ENCODE measurements at places on chromosomes 3 and 15.
A peak's percentile ranks its signal among the peaks of the same experiment; 100 is the strongest.

DNA sequence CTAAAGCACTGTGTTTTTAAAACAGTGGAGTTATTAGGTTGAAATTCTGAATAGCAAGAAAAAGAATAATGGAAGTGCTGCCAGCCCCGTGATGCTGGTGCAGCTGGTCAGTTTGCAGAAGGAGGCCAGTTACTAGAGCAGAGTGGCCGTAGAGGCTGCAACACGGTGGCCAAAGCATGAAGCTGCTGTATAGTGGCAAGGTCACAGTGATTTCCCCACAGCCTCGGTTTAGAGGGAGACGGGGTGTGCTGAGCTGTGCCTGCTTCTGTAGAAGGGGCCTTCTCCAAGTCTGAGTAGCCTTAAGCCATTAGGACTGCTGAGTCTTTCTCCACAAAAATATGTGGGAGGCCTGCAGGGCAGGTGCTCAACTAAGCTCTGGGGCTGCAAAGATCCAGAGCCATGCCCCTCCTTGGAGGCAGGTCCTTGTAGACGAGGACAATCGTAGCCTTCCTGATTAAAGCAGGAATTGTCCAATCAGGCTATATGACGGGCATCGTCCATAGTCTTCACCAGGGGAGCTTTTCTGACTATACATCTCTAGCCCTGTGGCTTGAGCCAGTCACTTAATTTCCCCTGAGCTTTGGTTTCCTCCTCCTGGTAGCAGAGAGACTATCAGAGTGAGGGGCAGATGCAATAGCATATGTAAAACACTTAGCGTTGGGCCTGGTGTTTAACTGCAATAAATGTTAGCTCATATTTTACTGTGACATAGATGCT, 151.6 kb downstream of the PGPEP1L start:
- DNase-seq, result peak; percentile 15

- no peak for DNase-seq
Observed at GRCh38 chr3:171108066-171108465, 81.5 kb upstream of the SLC2A2 start.

DNA sequence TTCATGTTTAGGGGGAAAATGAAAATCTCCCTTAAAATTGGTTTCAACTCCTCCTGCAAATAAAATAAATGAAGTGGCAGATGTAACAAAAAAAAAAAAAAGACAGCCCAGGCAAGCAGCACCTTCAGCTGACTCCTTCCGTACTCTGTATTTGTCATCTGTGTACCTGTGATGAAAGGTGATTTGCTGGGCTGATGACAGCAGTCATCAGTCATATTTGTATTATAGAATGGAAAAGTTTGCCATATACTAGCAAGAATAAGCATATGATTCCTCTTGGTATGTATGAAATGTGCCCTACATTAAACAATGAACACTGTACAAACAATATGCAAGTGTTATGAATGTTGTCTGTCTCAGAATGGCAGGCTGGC, 44.1 kb upstream of the WWTR1 start:
- no peak for DNase-seq

DNA sequence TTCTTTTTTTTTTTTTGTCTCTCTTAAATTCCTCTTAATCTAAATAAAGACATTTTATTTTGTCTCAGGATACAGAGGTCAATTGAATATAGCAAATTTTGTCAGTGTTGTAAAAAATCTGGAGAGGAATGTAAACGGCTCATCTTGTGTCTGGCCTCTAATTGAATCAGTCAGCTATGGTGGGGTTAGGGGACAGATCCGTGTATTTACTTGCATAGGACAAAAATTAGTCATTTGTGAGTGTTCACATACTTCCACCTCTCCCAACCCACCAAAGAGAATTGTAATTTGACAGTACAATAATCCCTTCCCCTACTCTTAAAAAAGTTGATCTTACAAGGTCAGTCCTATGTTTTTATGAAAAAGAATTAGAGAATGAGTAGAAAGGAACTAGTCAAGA, 18.3 kb downstream of the PPARG start:
- no peak for DNase-seq

DNA sequence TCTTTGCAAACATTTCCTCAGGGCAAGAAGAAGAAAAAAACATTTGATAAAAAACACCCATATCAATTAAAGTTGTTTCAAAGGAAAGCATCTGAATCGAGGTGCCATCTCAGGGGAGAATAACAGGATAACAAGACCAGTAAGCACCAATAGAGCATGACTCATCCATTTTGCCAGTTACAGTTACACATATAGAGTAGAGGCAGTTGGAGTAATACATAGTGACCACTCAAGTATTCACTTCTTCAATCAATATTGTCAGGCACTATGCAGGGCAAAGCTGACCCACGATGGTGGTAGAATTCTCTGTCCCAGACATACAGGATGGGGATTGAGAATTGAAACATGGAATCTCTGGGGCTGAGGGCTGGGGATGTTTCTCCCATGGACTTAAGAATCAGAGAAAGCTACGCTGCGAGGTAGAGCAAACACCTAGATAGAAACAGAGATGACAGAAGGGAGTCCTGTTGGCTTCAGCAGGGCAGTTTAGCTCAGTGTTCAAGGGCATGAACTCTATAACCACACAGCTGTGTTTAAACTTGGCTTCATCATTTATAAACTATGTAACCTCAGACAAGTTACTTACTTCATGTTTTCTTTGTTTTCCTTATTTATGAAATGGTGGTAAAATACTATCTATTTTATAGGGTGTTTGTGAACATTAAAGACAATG, 186.4 kb upstream of the NANOGP8 start:
- no peak for DNase-seq

DNA sequence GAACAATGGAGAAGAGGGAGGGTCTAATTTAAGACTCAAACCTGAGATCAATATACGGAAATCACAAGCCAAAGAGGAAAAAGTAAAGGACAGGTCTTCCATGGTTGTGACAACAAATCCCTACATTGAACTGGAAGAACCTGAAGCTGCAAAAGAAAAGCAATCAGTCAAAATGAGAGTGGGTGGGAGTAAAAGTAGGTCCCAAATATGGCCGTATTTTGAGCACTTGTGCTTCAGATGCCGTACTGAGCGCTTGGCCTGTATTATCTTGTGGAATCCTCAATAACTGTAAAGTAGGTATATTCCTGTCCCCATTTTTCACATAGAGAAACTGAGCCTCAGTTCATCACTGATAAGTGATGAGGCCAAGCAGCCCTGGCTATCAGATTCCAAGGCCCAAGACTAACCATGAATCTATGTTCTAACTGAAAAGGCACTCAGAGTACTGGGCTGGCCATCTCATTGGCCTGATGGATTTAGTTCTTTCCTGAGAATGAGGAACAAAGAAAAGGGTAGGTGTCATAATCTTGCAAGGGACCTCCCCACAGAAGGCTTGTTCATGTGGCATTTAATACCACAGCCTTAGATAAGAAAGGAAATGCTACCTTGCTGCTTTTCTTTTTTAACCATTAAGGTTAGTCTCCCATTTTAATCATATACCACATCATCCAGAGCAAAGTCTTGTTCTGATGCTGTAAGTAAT, 52.5 kb downstream of the LRRN1 start:
- no peak for DNase-seq

GRCh38 chr15:97459771-97460170, 500.7 kb upstream of the ARRDC4 start:
- DNase-seq, result no peak

GRCh38 chr3:49803465-49804140, 542 bp downstream of the INKA1 start:
- DNase-seq, result peak; percentile 63

DNA sequence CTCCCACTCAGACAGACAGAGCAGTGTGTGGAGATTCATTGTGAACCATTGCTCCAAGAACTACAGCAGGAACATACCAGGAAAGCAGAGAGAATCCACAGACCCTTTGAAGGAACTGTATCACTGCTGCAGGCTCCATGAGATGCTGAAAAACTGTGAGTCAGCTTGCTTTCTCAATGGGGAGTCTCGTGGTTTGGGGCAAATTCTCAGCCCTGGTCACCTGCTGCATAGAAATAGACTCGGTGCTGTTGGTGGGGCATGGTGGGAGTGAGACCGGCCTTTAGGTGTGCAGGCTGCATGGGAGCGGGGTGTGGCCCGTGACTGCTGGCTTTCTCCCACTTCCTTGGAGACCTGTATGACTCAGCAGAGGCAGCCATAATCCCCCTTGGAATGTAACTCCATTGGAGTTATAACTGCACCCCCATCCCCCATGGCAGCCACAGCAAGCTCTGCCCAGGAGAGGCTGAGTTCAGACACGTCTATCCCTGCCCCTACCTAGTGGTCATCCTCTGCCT, 35.6 kb downstream of the ALCAM start:
- DNase-seq, result no peak
